SJSA1 (cell line): ENCODE measurements at places on chromosomes 3 and 15. TPM values are rescaled to one million over a fixed set of nuclear protein-coding genes. Genes with fewer than 3 reads are reported as not detected.

The APOD gene
- not detected in 2 replicates for total RNA-seq

The ATP13A4 gene
- not detected in 2 replicates for total RNA-seq

The UCN2 gene
- total RNA-seq = 10.1 and 12.1 TPM in 2 replicates

DNA sequence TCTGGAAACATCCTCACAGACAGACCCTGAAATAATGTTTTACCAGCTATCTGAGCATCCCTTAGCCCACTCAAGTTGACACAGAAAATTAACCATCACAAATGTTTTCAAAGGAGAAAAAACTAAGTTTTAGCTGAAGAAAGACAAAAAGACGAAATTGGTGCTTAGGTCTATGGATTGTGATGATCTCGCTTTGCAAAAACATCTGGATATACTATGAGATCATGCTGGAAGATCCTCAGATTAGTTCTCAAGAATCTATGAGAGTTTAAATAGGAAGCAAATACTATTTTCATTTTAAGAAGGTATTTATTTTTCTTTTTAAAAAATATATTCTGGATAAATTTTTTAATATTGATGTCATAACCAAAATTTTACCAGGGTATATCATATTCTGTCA, 42.6 kb upstream of the MBNL1 start:
- no peak for DNase-seq

- no peak for DNase-seq
Observed at GRCh38 chr3:182979103-182979673, 1.1 kb downstream of the DCUN1D1 start.

DNA sequence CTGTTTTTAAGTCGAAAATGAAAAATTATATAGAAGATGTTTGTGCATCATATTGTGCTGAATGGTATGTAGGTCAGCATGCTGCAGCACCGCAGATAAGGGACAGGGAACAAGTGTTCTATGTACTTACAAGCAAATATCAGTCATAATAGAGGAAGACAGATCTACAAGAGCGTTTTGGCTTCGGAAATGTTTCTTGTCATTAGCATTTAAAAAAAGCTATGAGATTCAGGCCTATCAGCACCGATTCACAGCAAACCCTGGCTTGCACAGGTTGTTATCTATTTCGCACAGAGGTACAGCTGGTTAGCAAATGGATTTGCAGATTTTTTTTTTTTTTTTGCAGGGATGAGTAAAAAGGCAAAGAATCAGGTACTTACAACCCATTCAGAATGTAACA, 204.2 kb upstream of the TBC1D5 start:
- no peak for DNase-seq
